IMR-90 (cell line): ENCODE measurements at places on chromosomes 5 and 9. TPM values are rescaled to one million over a fixed set of nuclear protein-coding genes. Genes with fewer than 3 reads are reported as not detected.
A peak's percentile ranks its signal among the peaks of the same experiment; 100 is the strongest.

DNA sequence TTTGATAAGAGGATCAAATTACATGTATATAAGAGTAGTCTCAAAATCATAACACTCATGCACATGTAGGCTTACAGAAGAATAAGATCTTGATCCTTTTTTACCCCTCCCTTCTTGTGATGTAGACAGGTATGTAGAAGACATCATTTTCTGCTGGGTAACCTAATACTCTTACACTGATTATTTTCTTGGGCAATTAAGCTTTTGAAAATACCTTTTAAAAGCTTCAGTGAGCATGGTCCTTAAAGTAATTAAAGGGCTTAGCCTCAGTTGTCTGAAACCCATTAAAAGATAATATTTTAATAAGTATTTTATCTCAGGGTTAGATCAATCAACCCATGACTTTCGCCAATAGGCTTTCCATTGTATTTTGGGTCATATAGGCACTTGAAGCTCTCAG, 50.6 kb downstream of the ALDH1A1 start:
- DNase-seq: no peak

- DNase-seq: peak; percentile 85
Measured at GRCh38 chr5:57416278-57416994, 66.2 kb downstream of the ACTBL2 start.

GRCh38 chr5:172834415-172835289, 601 bp downstream of the ERGIC1 start:
- no peak for DNase-seq

GRCh38 chr5:172420235-172420939, 33.9 kb downstream of the SH3PXD2B start:
- peak; percentile 94 for DNase-seq

- DNase-seq: no peak
Measured at GRCh38 chr5:26003966-26004365, 1034.4 kb downstream of the CDH9 start.

DNA sequence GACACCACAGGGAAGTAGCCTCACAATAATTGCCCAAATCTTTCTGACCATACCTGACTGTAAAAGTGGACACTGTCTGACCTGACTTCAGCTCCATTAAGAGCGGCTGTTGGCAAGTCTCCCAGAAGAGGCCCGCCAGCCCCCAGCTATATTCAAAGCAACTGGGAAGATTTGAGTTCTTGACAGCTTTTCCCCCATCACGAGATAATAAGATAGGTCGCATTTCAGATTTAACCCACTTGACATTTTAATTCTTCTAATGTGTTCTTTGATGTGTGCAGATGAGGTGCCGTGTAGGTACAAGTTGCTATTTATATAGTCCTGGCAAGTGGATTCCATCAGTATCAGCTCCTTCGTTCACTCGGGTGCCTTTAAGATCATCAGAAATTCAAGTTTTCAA, 345.7 kb downstream of the DRD1 start:
- no peak for DNase-seq

GRCh38 chr5:165627548-165628170, 2122.2 kb downstream of the MAT2B start:
- DNase-seq: peak; percentile 10

MAMDC2 gene
- 5.0 and 5.6 TPM in 2 replicates for total RNA-seq

GRCh38 chr5:174503461-174504265, 220.7 kb upstream of the MSX2 start:
- DNase-seq: peak; percentile 84

- DNase-seq: peak; percentile 75
Measured at GRCh38 chr5:93164690-93165089, 416.3 kb downstream of the NR2F1-AS1 start.

DNA sequence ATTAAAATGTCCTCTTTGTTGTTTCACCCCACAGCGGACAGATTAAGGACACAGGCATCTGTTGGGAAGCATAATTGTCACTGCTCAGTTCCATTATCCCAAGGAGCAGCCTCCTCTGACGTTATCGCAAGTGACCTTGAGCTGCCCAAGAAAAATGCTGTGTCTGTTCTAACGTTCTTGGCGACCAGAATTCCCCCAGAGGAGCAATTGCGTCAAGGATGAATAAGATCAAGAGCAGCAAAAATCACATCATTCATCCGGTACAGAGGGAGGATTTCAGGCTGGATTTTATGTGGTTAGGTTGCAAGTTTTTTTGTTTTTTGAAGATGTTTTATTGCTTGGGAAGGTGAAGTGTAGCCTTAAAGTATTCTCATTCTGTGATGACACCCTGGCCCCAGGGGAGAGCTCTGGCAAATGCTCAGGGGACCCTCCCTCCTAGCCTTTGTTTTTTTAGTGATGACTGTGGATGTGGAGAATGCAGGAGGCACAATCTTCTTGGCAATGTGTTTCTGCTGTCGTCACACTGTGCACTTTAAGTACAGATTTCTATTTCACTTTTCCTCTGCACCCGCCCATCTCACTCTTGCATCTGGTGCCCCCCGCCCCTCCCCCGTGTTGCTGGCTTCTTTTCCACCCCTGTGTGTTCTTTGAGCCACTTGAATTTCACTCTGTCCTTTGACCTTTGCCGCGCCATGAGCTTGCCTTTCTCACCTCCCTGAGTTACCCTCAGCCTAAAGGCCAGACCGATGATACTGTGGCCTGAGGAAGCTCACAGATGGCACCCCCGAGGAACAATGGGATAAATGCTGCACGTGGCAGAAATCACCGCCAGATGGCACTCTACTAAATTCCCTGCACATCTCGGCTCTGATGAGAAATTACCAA, 308.5 kb downstream of the RAB3C start:
- peak; percentile 81 for DNase-seq

SMIM33 gene
- total RNA-seq: not detected in 2 replicates

DNA sequence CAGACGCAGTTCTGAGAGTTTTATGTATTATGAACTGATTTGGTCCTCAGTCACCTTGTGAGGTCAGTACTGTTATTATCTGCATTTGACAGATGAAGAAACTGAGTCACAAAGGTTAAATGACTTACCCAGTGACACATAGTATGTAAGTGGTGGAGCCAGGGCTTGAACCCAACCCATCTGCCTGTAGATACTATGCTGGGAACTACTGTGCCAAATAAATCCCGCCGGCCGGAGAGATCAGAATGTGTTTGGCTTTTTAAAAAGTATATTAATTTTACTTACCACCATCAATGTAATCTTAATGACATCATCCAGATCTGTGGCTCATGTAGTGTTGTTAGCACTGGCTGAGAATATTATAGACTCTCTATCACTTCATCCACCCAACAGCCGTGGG, 80.8 kb downstream of the ZNF618 start:
- peak; percentile 36 for DNase-seq

DNA sequence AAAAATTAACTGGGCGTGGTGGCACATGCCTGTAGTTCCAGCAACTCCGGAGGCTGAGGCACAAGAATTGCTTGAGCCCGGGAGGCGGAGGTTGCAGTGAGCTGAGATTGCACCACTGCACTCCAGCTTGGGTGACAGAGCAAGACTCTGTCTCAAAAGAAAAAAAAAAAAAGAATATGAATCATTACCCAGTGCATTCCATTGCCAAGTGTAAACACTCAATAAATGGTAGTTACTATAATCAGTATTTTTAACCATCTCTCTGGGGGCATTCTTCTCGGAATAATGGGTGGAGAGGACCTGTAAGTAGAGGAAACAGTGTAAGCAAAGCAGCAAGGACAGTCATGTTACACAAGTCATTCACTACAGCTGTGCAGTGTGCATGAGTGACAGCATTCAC, 13.8 kb upstream of the RANBP17 start:
- DNase-seq: peak; percentile 23

ALDH1A1 gene
- not detected in 2 replicates for total RNA-seq

GRCh38 chr9:71647094-71647591, 121.2 kb downstream of the CEMIP2 start:
- peak; percentile 72 for DNase-seq

MGAT1 gene
- 56.3 and 62.2 TPM in 2 replicates for total RNA-seq

LRRC70 gene
- total RNA-seq: 0.36 and 0.83 TPM in 2 replicates

DNA sequence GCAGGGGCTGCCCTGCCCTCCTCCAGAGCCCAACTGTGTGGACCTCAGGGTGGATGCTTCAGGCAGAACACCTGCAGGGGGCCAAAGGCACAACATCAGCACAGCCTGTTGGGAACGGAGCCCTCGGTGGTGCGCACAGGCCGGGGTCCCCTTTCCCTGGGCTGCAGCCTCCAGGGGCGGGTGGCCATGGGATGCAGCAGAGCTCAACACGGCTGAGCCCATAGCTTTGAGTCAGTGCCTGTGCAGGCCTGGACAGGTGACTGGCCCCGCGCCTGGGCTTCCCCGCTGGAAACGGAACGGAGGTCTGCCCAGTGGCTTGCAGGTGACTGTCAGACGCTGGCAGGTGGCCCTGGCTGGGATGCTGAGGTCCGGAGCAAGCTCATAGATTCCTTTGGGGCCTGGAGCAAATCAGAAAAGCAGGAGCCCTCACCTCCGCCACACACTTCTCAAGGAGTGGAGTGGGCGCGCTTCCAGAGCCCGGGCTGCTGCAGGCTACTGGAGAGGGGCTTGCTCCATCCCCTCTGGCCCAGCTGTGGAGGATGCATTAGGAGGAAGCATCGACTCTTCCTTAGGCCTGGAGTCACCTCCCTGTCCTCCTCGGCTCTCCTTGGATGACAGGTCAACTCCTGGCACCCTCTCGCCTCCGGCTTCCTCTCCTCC, 69.8 kb upstream of the RNU6ATAC start:
- DNase-seq: no peak

P4HA2 gene
- total RNA-seq: 190 and 225 TPM in 2 replicates

- no peak for DNase-seq
Measured at GRCh38 chr5:60703944-60704343, 4.0 kb upstream of the DEPDC1B start.

DNA sequence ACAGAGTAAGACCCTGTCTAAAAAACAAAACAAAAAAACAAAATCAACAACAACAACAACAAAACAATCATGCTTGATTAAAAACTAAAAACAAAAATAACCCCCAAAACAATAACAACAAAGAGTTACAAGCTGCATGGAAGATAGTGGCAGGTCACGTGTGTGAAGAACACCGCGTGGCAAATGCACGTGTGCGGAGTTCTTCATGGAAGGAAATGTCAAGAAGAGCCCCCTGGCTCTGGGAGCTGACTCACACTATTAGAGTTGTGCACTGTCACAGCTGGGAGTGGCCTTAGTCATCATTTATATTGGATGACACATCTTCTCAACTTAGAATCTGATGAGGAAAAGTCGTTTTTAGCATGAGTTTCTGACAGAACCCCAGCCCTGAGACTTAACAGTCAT, 110.5 kb downstream of the JMY start:
- DNase-seq: peak; percentile 70

DNA sequence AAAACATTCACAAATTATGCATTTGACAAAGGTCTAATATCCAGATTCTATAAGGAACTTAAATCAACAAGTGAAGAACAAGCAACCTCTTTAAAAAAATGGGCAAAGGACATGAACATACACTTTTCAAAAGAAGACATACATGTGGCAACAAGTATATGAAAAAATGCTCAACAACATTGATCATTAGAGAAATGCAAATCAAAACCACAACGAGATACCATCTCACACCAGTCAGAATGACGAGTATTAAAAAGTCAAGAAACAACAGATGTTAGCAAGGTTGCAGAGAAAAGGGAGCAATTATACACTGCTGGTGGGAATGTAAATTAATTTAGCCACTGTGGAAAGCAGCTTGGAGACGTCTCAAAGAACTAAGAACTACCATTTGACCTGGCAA, 38.9 kb upstream of the TNFSF15 start:
- no peak for DNase-seq

LCN2 gene
- total RNA-seq: not detected in 2 replicates

SPATA31D4 gene
- total RNA-seq: not detected in 2 replicates

DNA sequence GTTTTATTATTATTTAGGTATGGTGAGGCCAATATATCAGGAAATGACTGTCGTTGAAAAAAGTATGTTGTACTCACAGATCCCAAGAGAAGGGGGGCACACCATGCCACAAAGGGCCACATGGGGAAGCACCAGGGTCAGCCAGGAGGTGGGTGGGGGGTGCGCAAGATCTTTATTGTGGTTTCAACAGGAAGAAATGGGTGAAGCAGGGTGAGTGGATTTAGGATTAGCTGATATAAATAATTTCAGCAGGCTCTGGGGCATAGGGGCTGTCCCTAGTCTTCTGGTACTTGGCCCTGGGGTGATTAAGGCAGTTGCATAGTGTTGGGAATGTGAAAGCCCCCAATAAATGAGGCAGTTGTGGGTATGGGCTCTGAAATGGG, 8.6 kb downstream of the PDCD1LG2 start:
- no peak for DNase-seq

GRCh38 chr9:14238079-14238478, 75.9 kb downstream of the NFIB start:
- peak; percentile 18 for DNase-seq

FAM151B gene
- total RNA-seq: 2.8 and 2.9 TPM in 2 replicates

GRCh38 chr5:149280802-149281201, 9.1 kb downstream of the AFAP1L1 start:
- DNase-seq: no peak

RETREG1 gene
- total RNA-seq: not detected in 2 replicates

GRCh38 chr9:111041902-111042301, 3.6 kb upstream of the LPAR1 start:
- no peak for DNase-seq

- no peak for DNase-seq
Measured at GRCh38 chr9:112900901-112901300, 10.2 kb upstream of the SLC46A2 start.

DNA sequence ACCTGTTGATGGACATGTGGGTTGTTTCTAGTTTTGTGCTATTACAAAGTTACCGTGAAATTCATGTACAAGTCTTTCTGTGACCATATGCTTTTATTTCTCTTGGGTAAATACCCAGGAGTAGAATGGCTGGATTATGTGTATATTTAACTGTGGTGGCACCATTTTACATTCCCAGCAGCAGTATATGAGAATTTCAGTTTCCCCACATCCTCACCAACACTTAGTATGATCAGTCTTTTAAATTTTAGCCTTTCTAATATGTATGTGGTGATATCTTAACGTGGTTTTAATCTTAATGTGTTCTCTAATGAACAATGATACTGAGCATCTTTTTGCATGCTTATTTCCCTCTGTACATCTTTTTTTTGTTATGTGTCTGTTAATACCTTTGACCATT, 36.6 kb downstream of the GALNT10 start:
- no peak for DNase-seq

- DNase-seq: no peak
Measured at GRCh38 chr9:10274988-10275387, 337.8 kb downstream of the PTPRD start.
